ENCODE measurements at places on chromosomes 3 and 15.

GRCh38 chr15:50543556-50543955 is 2.9 kb downstream of the USP50 start:
- DNase-seq, result no peak

DNA sequence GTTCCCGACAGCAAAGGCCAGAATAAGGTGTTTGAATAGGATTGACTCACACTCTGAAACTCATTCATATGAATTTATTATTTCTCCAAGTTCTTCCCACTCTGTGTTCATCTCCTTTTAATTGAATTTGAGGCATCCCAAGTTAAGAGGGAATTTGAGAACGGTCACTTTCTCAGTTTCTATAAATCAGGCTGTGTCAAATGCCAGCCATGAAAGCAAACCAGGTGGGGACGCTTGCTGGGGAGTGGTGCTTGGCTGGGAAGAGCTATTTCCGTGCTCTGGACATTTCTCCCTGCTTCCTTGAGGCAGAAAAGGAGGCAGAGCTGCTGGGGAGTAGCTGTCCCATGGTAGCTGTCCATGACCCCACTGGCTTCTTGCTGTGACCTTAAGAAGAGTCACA is 116.6 kb downstream of the FBN1 start:
- DNase-seq, result no peak

DNA sequence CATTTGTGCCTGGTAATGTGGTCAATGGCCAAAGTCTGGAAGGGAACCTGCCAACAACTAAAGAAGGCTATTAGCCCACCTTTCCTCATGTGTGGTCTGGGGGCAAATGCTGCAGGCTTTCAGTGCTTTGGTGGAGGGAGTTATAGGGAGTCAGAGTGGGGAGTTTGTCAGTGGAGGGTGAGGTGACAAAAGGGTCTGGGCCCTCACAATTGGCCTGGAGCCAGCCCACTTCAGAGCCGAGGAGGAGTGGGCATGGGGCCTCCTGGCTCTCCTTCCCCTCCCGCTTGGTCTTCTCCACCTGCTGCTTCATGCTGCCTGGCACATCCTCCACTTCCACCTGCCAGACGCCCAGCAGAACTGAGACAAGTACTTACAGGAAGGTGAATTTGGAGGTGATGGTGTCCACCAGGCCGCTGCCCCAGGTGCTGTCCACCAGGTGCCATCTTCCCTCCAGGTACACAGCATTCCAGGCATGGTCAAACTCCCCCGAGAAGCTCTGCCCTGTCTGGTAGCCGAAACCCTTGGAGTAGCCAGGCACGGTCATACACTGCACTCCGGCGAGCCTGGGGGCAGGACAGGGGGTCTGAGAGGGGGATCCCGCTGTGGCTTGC is 40.9 kb downstream of the KY start:
- DNase-seq, result peak; percentile 39

- no peak for DNase-seq
Measured at GRCh38 chr15:84950570-84951111, 31.0 kb upstream of the PDE8A start.

- DNase-seq, result peak; percentile 87
Measured at GRCh38 chr3:195001961-195002861, 268.7 kb downstream of the XXYLT1 start.
